Naive thymus-derived CD4-positive, alpha-beta T cell (primary cell): ENCODE measurements at places on chromosomes 2 and 18. TPM values are rescaled to one million over a fixed set of nuclear protein-coding genes. Genes with fewer than 3 reads are reported as not detected.

MTLN gene
- 20.1 TPM for total RNA-seq

ATP6V1B1 gene
- not detected for total RNA-seq

SLC39A6 gene
- 17.5 TPM for total RNA-seq

KCNF1 gene
- not detected for total RNA-seq

CCDC178 gene
- not detected for total RNA-seq

RTP5 gene
- total RNA-seq, result not detected

SERPINB5 gene
- not detected for total RNA-seq

HOXD11 gene
- total RNA-seq, result not detected in 2 replicates

TMEM178A gene
- total RNA-seq, result 0.43 TPM

ADNP2 gene
- total RNA-seq, result 41.4 TPM

CDK15 gene
- not detected for total RNA-seq

CMPK2 gene
- 7.1 TPM for total RNA-seq

MLPH gene
- not detected for total RNA-seq

SRD5A2 gene
- not detected in 2 replicates for total RNA-seq

DNAJC5G gene
- total RNA-seq, result not detected in 2 replicates

POTEI gene
- total RNA-seq, result not detected
